ENCODE measurements at places on chromosomes 7 and 10.

- no peak for DNase-seq
These were observed 129.2 kb downstream of the BBS9 start for GRCh38 chr7:33258491-33258951.

DNA sequence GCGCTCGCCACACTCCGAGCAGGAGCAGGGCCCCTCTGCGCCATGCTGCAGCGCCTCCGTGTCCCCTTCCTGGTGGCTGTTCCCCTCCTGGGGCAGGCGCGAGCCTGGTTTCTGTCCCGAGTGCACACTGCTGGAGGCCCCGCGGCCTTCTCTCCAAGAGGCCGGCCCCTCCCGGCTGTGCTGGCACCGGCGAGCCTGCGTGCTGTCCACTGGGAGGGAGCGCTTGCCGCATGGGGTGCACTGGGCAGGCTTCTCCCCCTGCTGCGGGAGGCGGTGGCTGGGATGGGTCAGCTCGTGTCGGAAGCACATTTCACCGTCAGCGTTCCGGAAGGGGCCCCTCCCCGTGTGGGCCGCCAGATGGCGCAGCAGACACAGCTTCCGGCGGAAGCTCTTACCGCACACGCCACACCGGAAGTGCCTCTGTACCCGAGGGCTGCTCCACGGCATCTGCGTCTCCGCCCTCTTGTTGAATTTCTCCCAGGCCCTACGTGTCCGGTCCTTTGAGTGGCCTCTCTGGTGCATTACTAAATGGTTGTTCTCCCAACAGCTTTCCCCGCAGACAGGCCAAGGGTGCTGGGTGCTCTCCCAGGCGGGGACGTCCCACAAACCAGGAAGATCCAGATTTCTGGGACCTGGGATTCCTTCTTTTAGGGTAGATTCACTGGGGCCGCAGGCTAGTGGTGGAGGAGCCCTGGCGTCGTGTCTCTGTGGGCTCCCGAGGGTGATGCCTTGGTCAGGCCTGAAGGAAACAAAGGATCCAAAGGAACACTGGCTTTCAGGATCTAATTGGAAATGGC is 18.7 kb downstream of the ZNF786 start:
- peak; percentile 7 for DNase-seq

- no peak for DNase-seq
These were observed 156.4 kb upstream of the MINDY3 start for GRCh38 chr10:16016688-16017087.

DNA sequence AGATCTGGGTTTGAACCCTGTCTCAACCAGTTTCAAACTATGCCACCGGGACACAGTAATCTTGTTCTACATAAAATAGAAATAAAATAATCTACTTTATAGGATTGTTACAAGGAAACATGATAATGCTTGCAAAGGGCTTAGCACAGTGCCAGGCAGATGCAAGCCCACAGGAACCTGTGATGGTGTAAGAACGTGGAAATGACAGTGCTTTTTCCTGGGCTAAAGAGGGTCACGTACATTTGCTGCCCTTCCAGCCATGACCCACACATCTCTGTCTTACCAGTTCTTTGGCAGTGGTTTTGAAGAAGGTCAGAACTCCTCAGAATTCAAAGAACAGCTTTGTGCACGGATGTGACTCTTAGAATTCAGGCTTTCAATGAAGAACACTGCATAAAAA is 282.9 kb downstream of the CSTF2T start:
- no peak for DNase-seq

- DNase-seq, result no peak
These were observed 33.8 kb upstream of the PRLHR start for GRCh38 chr10:118629211-118629610.

Data from astrocyte of the hippocampus (primary cell).